ENCODE measurements at places on chromosomes 2 and 18. TPM values are rescaled to one million over a fixed set of nuclear protein-coding genes. Genes with fewer than 3 reads are reported as not detected.

The GULP1 gene
- total RNA-seq, result 43.0 TPM

The SP140 gene
- not detected for total RNA-seq

The CYP27C1 gene
- not detected for total RNA-seq

The LIPG gene
- 96.2 TPM for total RNA-seq

The PROC gene
- not detected for total RNA-seq
